T-helper 9 cell (primary cell): ENCODE measurements at places on chromosomes 4 and X.

GRCh38 chr4:1990676-1991075 lies 18.1 kb downstream of the NELFA start:
- no peak for DNase-seq

DNA sequence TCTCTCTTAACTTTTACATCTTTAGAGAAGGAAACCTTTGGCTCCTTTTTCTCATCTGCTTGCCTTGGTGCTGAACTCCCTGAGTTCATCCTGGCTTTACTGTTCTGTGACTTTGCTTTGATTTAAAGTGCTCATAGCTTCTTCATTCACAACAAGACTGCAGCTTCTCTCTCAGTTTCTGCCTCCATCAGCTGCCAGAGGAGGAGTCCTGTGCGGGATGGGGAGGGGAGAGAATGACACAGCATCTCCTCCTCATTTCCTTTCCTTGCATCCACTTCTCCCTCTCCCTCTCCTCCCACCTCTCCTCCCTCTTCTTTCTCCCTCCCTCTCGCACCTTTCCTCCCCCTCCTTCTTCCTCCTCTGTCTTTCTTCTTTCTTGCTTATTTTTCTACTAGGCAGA lies 42.0 kb downstream of the CBLL2 start:
- DNase-seq, result no peak

- no peak for DNase-seq
These were observed 6.0 kb downstream of the HTRA3 start for GRCh38 chr4:8275548-8275910.

DNA sequence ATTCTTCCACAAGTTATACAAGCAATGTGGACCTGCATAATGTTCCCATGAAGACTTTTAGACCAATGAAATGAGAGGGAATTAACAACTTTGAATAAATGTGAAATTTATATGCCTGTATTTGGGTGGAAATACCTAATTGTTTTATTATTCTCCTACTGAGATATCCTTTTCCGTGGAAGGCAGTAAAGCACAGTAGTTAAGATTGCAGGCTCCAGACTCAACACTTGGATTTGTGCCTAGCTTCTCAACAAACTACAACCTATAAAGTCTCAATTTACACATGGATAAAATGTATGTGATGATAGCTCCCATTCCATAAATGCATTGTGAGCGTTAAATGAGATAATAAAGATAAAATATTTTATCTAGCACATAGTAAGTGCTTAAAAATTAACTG lies 857.8 kb downstream of the CENPC start:
- no peak for DNase-seq

GRCh38 chr4:69781458-69782418 lies 21.3 kb upstream of the SULT1B1 start:
- no peak for DNase-seq

GRCh38 chrX:45524296-45524695 lies 323.6 kb upstream of the DIPK2B start:
- DNase-seq, result no peak

- DNase-seq, result no peak
These were observed 11.5 kb downstream of the ANXA5 start for GRCh38 chr4:121685257-121685656.

- DNase-seq, result no peak
These were observed 161.2 kb upstream of the AGTR2 start for GRCh38 chrX:116009346-116009745.

GRCh38 chr4:128450326-128451120 lies 162.9 kb upstream of the PGRMC2 start:
- DNase-seq, result no peak

GRCh38 chr4:5955201-5955821 lies 62.4 kb upstream of the CRMP1 start:
- DNase-seq, result no peak

GRCh38 chr4:147984065-147984777 lies 252.3 kb downstream of the ARHGAP10 start:
- no peak for DNase-seq

DNA sequence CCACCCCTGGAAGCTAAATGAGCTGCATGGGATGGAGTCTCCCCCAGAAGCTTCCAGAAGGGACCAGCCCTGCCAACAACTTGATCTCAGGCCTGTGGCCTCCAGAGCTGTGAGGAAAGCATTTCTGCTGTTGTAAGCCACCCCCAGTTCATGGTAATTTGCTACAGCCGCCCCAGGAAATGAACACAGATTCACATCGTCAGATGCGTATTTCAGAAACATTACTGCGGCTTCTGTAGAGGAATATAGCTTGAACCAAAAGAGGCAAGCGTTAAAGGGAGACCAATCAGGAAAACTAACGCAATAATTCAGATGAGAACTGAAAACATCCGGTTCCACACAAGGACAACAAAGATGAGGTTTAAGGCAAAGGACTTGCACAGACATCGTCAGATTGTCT lies 128.4 kb upstream of the TBL1X start:
- DNase-seq, result no peak

GRCh38 chr4:78612398-78613178 lies 61.0 kb downstream of the ANXA3 start:
- no peak for DNase-seq

- no peak for DNase-seq
These were observed 26.6 kb upstream of the MAN2B2 start for GRCh38 chr4:6548201-6548881.

- no peak for DNase-seq
These were observed 34.2 kb downstream of the ARSD start for GRCh38 chrX:2894885-2895292.

GRCh38 chrX:150197388-150197787 lies 165.7 kb upstream of the MAMLD1 start:
- DNase-seq, result no peak

DNA sequence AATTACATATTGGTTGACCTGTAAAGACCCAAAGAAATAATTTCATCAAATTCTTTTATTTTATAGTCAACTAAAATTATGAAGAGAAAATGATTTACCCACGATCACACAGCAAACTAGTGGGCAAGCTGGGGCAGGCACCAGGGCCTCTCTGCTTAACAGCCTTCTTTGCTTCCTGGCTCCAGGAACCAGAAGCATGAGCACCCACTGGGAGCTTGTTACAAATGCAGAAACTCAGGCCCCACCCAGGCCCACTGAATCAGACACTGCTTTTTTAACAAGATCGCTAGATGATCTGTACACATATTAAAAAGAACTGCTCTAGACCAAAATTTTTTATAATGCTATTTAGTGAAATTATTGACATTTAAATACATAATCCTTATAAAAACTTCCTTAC lies 95.0 kb downstream of the GEMIN8 start:
- no peak for DNase-seq

- DNase-seq, result no peak
These were observed 55.6 kb upstream of the RBM47 start for GRCh38 chr4:40685300-40685699.

GRCh38 chr4:175330236-175330635 lies 412.1 kb downstream of the ADAM29 start:
- no peak for DNase-seq

- DNase-seq, result no peak
These were observed 56.6 kb downstream of the FAM193A start for GRCh38 chr4:2593003-2593402.

DNA sequence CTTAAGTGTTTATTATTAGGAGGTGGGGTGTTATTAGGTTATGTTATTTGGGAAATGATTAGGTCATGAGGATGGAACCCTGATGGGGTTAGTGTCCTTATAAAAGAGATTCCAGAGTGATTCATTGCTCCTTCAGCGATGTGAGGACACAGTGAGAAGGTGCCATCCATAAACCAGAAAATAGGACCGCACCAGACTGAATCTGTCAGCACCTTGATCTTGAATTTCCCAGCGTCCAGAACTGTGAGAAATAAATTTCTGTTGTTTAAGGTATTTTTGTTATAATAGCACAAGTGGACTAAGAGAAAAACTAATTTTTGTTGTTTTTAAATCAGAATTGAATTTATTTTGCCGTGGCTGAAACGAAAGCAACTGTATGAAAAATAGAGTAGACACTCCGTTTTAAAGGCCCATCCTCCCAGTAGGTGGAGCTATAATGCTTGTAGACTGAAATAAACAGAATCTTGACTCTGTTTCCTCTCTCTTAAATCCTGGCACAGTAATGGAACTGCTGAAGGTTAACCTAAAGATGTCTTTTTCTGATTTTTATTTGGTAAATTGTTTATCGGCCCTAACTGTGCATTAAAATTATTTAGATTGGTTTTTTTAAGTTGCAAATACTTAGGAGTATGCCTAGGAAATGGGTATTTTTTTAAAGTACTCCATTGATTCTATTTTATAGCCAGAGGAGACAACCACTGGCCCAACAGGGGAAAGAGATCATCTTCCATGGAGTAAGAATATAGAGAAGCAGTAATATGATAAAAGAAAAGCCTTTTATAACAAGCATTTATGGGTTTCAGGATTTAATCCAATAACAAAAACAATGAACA lies 133.2 kb upstream of the ADAMTS3 start:
- no peak for DNase-seq

- no peak for DNase-seq
These were observed 24.4 kb downstream of the RTL5 start for GRCh38 chrX:72107320-72107719.

DNA sequence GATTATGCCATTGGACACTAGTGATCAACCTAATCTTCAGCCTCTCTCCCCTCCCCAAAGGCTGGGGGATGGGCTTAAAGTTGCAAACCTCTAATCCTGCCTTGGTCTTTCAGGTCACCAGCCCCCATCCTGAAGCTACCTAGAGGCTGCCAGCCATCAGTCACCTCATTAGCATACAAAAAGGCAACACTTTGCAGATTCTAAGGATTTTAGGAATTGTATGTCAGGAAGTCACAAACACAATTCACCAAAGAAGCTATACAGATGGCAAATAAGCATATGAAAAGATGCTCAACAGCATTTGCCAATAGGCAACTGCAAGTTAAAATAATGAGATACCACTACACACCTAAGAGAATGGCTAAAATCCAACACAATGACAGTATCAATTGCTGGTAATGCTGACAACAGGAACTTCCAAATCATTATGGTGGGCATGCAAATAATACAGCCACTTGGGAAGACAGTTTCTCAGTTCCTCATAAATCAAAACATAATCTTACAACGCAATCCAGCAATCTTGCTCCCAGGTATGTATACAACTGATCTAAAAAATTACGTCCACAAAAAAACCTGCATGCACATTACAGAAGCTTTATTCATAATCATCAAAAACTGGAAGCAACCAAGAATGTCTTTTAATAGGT lies 9.0 kb upstream of the PIM2 start:
- DNase-seq, result no peak

- DNase-seq, result peak; percentile 10
These were observed 777 bp upstream of the CASK start for GRCh38 chrX:41923978-41924683.

DNA sequence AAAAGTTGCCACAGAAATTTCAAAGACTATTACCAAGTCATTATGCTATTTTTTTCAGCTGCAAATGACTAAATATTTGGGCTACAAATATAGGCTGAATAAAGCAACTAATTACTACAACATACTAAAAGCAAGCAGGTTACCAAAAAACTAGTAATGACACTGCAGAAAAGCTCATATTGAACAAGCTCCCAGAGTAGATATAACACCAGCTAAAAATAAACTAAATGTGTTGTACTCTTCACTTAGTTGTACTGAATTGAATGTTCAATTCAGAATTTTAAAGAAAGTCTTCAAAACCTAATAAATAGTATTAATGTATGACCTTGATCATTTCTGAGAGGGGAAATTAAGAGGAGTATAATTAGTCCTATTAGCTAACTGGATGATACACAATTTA lies 12.0 kb downstream of the ATP8A1 start:
- DNase-seq, result no peak

DNA sequence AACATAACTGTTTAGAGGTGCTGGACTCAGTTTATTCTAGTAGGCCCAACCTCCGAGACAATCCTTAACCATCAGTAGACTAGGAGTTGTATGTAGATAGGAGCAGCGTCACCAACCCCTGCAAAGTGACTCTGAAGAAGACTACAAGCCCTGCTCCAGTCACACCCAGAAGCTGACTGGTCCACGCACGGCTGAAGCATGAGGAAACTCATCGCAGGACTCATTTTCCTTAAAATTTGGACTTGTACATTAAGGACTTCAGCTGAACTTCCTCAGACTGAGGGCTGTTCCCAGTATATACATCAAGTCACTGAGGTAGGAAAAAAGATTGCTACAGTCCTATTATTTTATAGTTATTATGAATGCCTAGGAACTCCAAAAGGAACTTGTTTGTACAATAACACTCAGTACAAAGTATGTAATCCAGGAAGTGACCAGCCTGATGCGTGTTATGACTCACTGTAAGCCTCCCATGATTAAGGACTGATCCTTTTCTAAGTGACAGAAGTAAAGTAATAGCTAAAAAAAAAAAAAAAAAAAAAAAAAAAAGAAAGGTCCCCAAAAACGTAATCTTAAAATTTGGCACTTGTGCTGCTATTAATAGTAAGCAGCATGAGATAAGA lies 41.6 kb upstream of the UGT2B7 start:
- DNase-seq, result no peak

GRCh38 chrX:31112226-31112999 lies 40.6 kb upstream of the FTHL17 start:
- DNase-seq, result no peak

DNA sequence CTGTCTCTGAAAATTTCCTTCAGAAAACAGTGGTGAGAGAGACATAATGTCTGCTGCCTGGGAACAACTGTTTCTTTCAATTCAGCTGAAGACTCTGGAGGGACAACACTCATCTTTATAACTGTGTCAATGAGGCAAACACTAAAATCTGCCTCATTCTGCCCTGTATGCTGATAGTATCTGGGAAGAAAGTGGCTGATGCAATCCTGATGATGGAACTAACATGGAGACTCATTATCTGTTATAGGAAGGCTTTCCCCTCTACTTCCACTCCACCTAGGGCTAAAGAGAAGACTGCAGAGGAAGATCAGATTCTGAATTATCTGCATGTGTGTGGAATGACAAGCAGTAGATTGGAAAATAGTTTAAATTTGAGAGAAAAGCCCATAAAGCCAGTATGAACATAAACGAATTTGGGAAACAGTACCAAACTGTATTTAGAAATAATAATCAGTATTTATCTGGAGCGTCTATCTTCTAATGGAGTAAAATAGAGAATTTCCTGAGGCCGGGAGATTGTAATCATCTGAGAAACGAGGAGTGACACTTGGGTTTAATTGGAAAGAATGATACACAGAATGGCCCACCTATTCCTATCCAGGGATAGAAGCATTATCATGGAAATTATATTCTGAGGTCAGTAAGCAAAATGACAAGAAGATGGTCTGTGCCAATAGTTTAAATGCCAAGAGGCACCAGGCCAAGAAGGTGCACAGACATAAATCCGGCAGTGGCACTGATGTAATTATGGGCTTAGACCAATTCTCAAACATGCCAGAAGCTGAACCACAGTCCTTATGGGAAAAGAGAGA lies 85.4 kb downstream of the SHISA3 start:
- DNase-seq, result no peak
